LHCN-M2 (cell line): ENCODE measurements at places on chromosomes 3 and 15. TPM values are rescaled to one million over a fixed set of nuclear protein-coding genes. Genes with fewer than 3 reads are reported as not detected.

- no peak for DNase-seq
These were observed 22.5 kb upstream of the MB21D2 start for GRCh38 chr3:192940129-192940528.

DNA sequence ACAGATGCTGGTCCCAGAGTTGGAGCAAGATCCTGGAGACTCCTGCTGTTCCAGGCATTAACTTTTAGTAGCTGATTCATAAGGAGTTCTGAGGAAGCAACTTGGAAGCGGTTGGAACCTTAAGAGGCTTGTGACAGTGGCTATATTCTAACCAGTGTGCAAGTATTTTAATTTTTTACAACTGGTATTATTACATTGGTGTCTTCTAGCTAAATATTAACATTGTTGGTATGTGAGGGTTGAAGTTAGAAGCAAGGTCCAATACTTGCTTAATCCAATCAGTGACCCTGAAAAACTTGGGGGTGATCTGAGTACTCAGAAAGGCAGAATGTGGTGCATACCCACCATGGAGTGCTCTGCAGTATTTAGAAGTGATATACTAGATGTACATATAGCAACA, 1.5 kb upstream of the OR4F15 start:
- DNase-seq = no peak

DNA sequence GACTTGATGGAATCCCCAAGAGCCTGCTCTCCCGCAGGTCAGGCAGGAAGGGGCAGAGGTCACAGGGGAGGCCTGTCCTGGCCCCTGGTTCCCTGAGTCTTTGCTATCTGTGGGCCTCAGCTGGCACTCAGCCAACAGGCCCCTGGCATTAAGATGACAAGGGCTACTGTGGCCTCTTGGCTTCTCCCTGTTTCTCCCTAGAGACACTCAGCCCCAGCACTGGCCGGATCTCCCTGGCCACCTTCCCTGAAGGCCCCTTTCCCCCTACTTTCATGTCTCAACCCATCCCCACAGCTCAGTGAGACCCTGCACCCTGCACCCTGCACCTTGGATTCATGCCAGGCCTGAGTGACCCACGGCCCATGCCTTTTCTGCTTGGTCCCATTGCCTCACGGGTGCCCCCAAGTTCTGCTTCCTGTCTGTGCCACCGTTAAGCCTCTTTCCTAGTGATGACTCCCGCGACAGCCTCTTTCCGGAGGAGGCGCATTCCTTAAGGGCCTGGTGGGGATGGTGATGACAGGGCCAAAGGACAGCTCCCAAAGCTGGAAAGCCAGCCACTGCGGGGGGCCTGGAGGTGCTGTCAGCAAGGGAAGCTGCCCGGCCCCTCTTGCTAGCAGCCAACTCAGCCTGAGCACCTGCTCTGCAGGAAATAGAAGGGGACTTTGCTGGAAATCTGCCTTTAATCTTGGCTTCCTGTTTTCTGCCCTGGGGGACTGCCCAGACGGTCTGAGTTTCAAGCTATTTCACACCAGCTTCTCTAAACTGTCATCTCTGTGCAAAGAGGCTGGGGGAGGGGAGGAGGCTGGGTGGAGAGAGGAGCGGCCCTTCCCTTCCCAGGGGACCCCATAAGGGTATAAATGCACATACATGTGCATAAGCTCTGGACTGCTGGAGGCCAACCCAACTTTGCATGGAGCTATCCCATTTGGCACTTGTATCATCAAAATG, 4.8 kb upstream of the CSK start:
- DNase-seq = no peak

GRCh38 chr3:70849911-70850699, 537.7 kb upstream of the MDFIC2 start:
- peak; percentile 95 for DNase-seq

Gene WDR49
- total RNA-seq = not detected in 2 replicates
